ENCODE measurements at places on chromosomes 3 and 15. TPM values are rescaled to one million over a fixed set of nuclear protein-coding genes. Genes with fewer than 3 reads are reported as not detected.

The STX19 gene
- not detected for total RNA-seq

The SLC51B gene
- not detected for total RNA-seq

The INKA1 gene
- total RNA-seq: 13.6 TPM

The SCAANT1 gene
- total RNA-seq: not detected

The CLEC3B gene
- 0.26 TPM for total RNA-seq

The PLA2G4F gene
- not detected for total RNA-seq

The ATP2C1 gene
- 62.8 TPM for total RNA-seq

The SPATA12 gene
- total RNA-seq: 0.25 TPM

DNA sequence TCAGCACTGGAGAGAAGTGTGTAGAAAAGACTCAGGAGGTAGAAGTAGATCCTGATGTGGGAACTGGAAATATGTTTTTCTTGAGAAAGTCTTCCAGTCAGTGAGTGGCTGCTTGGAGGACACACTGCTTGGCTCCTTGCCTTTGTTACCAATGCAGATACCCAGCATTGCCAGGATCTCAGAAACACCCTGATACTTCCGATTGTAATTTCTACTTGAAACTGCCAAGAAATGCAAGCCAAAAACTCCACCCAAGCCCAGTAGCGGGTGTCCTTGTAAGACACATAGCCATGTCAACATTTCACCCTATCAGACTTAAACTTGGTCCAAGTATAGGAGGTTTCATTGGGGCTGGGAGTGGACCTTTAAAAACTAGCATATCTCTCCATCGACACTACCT lies 141.8 kb downstream of the ALDH1A2 start:
- DNase-seq: no peak

DNA sequence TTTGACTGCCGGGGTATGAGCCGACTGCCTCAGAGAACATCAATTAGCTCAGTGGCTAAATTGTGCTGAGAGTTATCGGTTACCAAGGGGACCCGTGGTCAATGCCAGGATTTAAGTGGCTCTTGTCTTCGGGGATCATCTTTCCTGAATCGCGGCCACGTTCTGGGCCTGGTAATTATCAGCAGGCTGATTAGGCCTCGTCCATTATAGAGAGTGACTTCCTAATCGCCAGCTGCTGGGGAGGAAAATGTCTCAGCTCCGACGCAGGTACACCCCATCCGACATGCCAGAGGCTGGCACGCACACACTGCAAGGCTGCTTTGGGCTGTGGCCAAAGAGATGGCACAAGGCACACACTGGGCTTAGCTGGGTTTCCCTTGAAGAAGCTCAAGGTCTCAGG lies 10.6 kb downstream of the TRH start:
- DNase-seq: no peak

- DNase-seq: no peak
These were observed 131.5 kb downstream of the TGFBR2 start for GRCh38 chr3:30737743-30738499.

- no peak for DNase-seq
These were observed 183.7 kb downstream of the TLE3 start for GRCh38 chr15:69914040-69914439.

DNA sequence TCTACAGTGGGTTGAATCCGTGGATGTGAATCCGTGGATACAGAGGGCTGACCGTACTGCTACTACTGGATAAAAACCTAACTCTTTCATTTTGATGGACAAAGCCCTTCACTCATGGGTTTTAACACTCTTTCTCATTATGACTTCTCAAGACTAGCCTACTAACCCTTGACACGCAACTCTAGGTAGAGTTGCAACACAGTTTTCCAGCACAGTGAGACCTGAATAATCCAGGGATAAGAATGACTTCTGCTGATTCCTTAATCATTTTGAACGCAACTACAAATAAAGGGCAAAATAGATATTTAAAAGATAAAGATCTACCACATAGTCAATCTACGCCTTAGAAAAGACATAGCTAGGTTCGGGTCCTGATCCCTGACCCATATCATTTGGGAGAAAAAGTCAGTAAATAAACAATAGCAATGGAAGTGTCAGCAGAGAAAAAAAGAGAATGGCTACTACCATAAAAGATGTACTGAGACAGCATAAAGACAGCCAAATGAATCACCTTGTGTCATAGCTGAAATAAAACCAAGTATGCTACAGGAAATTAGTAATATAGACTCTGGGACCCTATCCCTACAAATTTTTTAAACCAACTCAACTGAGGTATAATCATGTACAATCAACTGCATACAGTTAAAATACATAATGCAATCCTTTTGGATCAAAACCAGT lies 87.6 kb downstream of the DPH6 start:
- DNase-seq: no peak

- DNase-seq: no peak
These were observed 10.3 kb upstream of the MCF2L2 start for GRCh38 chr3:183438735-183439134.

- DNase-seq: no peak
These were observed 203.6 kb upstream of the MDFIC2 start for GRCh38 chr3:70516076-70516475.

- DNase-seq: peak; percentile 41
These were observed 609 bp upstream of the TBC1D23 start for GRCh38 chr3:100260081-100260684.

DNA sequence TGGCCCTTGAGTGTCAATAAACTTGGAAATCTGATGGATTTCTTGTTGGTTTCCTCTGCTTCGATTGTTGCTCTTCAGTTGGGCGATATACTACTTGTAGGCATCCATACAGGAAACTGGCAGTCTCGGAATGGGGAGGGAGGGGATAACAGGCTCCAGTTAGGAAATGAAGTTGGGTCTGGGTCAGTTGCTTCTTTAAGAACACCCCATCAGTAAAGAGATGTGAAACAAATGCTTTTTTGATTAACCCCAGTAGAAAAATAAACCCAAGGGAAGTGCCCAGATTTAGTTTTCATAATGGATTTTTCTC lies 681 bp downstream of the CHMP2B start:
- DNase-seq: no peak

GRCh38 chr15:41161336-41161735 lies 45.3 kb upstream of the INO80 start:
- DNase-seq: no peak

DNA sequence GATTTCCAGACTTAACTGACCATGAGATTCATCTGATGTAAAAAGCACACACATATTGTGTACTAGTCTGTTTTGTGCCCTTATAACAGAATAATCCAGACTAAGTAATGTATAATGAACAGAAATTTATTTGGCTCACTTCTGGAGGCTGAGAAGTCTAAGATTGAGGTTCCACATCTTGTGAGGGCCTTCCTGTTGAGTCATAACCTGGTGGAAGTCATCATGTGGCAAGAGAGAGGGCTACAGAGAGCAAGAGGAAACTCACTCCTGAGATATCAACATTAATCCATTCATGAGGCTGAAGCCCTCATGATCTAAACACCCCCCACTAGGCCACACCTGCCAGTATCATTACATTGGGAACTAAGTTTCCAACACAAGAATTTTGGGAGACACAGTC lies 977.6 kb downstream of the MCTP2 start:
- peak; percentile 52 for DNase-seq

DNA sequence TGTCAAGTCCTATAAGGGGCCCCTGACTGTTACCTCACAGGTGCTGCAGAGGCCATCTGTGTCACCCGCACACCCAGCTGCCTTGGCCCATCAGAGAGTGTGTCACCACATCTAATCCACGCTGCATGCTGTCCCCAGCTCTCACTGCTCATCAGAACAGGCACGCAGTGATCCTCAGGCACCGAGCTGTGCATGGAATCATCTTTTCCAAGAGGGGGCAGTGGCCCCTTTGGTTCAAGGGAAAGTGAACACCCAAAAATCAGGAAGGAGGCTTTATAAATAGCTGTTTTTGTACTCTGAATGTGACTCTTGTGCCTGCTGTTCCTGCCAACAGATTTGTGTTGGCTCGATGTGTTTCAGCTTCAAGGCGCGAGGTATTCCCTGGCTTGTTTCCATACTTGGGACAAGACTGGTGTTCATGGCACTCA lies 110.3 kb upstream of the ETV5 start:
- no peak for DNase-seq

- DNase-seq: peak; percentile 96
These were observed 39.3 kb downstream of the C2CD4B start for GRCh38 chr15:62125773-62126172.

DNA sequence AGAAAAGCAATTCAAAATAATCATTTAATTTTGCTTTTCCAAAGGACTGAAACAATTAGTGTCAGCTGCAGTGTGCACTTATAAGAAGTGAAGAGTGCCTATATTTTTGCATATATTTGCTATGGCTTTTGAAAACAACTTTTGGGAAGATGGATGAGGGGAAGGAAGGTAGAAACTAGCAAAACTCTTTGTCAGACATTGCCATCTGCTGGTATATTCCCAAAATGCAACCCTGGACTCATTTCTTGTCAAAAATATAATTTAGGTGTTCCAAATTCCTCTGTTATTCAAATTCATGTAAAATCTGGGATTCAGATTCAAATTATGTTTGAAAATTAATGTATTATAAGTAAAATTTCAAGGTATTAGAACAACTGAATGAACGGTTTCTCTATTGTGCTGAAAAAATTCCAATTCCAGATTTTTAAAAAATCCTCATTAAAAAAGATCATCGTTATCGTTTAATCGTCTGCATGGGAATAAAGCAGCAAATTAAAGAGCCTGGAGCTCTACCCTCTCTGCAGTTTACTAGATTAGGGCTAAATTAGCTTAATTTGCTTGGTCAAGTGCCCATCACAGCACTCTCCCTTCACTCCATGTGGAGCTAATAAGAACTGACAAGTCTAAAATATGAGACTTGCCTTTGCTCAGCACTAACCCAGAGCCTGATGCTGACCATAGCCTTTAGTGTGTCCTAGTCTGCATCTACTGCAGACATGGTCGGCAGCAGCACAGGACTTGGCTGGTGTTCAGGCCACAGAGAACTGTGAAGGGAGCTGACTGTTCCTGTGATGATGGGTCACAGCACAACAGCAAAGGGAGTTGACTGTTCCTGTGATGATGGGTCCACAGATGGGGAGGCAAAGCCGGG lies 67.9 kb upstream of the MITF start:
- DNase-seq: peak; percentile 56

DNA sequence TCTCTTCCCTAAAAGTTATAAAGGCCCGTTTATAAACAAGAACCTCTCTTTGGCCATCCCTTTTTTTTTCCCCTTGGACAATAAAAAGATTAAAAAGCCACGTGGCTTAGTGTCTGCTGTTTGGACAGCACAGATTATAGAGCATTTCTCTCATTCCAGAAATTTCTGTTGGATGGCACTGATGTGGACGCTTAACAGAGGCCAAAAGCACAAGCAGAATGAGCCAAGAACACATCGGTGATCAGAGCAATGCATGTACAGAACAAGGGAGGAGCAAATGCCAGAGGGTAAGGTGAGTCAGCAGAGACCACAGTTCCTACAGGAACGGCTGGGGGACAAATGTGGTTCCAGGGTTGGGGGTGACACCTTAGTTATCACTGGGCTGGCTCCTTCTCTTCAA lies 30.3 kb upstream of the CTNNB1 start:
- no peak for DNase-seq

GRCh38 chr3:125479091-125479490 lies 40.9 kb downstream of the SNX4 start:
- DNase-seq: no peak

GRCh38 chr3:18778598-18778997 lies 353.5 kb upstream of the SATB1 start:
- no peak for DNase-seq

- DNase-seq: no peak
These were observed 3.3 kb downstream of the GTF2A2 start for GRCh38 chr15:59654046-59654445.

All from dermis microvascular lymphatic vessel endothelial cell (primary cell).